ENCODE measurements at places on chromosomes 16 and 17.
A peak's percentile ranks its signal among the peaks of the same experiment; 100 is the strongest.

DNA sequence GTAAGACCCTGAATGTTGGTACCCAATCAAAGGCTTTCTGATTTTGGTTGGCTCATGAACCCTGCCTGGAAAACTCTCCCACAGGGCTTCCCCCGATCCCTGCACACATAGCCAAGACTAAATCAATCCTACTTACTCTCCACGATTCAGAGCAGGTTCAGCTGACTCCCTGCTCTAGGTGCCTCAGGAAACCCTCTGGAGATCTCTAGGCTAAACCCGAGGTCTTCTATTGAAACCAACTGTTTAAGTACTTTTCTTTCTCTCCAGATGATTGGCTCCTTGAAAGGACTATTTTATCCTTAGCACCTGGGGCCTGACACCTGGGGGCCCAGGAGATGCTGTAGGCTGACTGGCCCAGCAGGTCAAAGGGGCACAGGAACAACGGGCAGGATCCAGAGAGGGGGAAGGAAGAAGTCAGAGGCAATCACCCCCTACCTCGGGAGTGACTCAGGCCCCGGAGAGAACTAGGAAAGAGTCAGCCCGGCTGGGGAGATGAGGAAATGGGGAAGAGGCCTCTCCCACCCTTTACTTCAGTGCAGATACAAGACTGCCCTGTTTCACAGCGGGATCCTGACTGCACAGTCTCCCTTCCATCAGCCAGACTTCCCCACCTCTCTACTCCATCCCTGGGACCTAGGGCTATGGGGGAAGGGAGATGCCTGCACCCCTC, 2.0 kb downstream of the TBC1D10B start:
- no peak for DNase-seq

DNA sequence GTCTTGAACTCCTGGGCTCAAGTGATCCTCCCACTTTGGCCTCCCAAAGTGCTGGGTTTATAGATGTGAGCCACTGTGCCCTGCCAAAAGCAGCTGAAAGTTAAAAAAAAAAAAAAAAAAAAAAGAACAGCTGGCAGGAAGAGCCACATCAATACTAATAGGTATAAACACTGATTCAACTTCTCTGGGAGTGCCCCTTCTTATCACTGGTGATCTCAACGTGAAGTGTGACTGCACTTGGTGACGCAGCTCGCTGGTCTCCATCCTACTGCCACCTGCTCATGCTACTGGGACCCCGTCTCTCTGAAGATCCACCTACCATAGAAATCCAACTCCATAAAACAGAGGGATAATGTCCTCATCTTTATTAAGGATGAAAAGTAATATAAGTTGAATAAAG, 40.8 kb downstream of the RNF157 start:
- DNase-seq, result no peak

GRCh38 chr16:79132701-79133100, 467.8 kb downstream of the MAF start:
- no peak for DNase-seq

DNA sequence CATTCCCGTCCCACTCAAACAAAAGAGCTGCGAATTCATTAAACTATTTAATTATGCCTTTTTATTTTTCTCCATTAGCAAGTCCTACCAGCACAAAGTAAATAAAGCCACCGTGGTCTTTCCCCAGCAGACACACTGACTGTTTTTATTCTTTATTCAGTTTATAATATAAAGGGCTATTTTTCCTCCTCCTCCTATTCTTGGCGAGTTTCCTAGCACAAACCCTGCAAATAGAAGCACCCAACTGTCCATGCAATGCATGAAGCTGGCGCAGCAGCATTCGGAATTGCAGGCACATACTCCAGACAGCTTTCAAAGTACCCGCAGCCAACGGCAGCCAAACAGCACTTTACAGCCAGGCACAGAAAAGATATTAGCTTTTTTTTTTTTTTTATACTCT, 583.4 kb upstream of the PSMD7 start:
- no peak for DNase-seq

DNA sequence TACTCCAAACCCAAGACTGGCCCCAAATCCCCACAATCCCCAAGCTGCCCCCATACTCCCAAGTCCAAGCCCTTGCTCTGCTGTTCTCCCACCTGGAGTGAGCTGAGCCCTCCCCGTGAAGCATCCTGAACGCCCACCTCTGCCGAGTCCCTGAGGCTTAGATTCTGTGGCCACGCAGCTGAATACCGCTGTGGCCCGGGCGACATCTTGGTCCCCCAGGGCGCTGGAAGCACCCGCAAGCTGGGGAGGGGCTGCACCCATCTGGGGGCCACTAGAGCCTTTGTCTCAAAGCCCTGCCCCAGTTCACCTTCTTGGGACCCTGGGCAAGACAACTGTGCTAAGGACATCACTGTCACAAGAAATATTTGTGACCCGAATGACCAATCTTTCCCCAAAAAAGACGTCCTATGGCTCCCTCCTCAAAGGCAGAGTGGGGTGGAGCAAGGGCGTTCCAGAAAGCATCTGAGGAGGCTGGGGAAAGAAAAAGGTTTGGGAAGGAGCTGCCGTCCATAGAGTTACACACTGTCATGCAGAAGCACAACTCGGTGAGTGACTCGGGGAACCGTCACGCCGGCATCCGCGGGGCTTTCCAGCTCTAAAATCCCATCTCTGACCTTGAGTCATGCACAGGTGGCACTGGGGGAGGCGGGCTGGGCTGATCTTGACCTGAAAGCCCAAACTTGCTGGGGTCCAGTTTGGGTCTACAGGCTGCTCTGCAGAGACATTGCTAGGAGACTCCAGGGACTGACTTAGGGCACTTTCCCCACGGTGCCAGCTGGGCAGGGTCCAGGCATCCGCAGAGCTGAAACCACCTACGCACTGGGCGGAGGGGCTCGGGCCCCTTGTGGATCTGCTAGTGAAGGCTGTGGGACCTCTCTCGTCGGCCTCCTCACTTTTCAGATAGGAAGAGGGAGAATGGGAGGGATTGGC, 6.6 kb downstream of the PTX4 start:
- DNase-seq, result no peak

DNA sequence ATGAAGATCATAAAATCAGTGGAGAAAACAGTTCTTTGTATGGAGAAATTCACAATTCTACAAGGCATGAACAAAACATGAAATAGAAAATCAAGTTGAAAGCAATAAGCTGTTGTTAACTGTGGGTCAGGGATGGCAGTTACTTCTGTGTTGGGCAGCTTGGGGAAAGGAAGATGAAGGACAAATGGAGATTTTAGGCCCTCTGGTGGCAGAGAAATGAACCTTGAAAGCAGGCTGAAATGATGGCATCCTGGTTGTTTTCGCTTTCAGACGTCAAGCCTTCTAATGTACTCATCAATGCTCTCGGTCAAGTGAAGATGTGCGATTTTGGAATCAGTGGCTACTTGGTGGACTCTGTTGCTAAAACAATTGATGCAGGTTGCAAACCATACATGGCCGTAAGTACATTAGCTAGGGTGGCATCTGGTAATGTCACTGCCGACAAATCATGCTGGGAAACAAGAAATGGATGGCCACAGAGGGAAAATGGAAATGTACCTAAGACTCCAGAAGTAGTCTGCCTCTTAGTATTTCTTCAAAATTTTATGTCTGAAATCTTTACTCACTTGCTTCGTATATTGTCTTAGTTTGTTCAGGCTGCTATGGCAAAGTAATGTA, 108.9 kb downstream of the MAP2K6 start:
- peak; percentile 58 for DNase-seq

- no peak for DNase-seq
Observed at GRCh38 chr16:58855291-58855863, 121.3 kb upstream of the GOT2 start.

DNA sequence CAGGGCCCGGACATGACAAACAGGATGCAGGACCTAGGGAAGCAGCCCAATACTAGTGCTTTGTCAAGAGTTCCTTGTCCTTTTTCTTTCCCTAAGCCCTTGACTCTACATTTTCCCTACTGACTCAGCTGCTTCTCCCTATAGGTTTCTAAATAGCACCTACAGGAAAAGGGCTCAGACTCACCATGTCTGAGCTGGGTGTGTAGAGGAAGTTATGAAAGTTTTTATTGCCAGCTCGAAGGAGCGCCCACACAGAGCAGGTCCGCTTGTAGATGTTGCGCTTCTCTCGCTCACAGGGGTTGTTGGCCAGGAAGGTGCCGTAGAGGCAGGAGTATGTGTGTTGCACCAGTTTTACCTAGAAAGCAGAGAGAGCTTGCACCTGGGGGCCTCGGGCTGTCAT, 10.6 kb downstream of the MTMR4 start:
- DNase-seq, result no peak

GRCh38 chr17:78974635-78975591, 4.8 kb downstream of the LGALS3BP start:
- DNase-seq, result peak; percentile 79

- no peak for DNase-seq
Observed at GRCh38 chr17:3635474-3636153, 436 bp downstream of the SHPK start.

DNA sequence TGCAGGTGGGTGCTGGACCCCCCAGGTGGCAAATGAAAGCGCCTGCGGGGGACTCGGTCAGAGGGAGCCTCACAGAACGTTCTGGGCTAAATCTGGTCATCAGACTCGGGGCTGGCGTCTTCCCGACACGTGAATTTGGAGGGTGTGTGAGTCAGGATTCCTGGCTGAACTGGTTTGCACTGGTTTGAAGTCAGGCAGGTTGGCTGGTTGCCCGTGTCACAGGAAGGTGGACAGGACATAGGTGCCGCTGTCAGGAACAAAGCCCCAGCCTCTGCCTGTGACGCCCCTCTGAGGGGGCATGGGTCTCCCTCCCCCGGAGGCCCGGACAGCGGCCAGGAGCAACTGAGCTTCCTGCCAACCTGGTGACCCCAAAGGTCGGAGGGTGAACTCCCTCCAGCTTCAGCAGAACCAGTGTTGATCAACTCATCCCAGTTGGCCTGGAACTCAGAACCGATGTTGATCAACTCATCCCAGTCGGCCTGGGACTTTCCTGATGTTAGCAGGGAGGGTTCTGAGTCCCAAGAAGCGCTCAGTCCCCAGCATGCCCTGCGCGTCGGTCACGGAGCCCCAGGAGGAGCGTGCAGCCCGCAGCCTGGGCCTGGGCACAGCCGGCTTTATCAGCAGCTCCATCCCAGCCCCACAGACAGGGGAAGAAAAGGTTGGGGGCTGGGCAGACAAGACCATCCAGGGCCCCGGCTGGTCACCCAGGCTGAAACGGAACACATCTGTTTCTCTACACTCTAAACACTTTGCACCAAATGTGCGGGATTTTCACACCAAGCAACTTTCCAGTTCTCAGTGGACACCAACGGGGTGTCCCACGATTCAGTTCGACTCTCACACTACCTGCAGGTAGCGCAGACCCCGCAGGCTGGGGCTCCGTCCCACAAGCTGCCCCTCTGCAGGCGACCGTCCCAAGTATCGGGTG, 14.4 kb upstream of the METRNL start:
- peak; percentile 27 for DNase-seq

- no peak for DNase-seq
Observed at GRCh38 chr16:52837251-52837650, 215.4 kb downstream of the CHD9NB start.

GRCh38 chr16:74720579-74720978, 19.9 kb upstream of the MLKL start:
- DNase-seq, result no peak

GRCh38 chr16:28924399-28924761, 658 bp downstream of the RABEP2 start:
- no peak for DNase-seq

DNA sequence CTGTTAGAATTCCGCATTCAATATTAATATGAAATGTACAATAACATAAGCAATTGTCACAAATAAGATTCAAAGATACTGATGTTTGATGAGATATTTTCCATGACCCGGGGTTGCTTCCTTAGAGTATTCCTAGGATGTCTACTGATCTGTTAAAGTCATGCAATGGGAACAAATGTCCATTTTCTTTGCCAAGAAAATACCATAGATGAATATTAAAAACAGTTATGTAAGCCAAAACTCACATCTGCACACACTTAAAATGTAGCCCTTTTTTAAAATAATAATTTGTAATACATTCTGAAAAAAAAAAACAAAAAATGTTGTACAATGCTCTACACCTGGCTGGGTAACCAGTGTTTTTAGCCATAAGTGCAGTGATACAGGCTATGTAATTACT, 259.4 kb upstream of the AXIN2 start:
- DNase-seq, result no peak

DNA sequence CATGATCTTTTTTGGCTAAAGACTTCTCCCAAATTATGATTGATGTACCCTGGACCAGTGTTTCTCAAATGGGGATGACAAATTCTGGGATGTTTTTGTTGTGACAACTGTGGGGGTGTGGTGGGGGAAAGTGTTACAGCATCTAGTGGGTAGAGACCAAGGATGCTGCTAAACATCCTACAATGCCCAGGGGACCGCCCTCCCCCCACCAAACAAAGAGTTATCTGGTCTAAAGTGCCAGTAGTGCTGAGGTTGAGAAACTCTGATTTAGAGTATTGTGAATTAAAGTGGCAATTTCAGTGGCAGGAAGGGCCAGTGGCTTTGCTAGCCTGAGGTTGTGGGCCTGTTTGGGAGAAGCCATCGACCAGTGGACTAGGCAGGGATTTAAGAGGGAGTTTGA, 33.3 kb downstream of the SLC47A2 start:
- peak; percentile 18 for DNase-seq

DNA sequence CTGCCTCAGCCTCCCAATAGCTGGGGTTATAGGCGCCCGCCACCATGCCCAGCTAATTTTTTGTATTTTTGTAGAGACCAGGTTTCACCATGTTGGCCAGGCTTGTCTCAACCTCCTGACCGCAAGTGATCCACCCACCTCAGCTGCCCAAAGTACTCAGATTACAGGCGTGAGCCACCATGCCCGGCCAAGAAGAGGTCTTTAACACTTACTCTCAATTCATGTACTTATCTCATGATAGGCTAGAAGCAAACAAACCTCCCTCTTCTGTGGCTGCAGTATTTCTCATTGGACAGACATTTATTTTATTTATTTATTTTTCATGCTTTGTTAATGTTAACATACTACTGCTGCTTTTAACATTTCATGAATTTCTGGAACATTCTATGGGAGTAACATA, 7.0 kb upstream of the NT5C start:
- DNase-seq, result no peak

GRCh38 chr17:78409191-78409928, 30.9 kb downstream of the PGS1 start:
- DNase-seq, result no peak

DNA sequence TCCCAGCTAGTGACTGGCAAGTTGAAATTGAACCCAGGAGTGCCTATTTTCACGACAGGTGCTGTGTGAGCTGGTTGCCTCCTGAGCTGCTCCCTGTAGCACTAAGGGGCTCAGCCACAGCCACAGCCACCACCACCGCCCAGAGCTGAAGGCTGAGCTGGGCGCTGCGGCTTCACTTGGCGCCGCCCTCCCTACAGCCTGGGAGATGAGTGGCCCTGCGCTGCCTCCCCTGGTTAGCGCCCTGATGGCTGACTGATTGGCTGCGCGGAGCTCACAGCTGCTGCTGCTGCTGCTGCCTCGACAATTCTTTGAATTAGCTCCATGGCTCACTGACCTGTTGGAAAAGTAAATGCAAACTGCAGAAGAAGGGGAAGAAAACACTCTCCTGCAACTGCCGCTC, 91.8 kb upstream of the TMEM132E start:
- peak; percentile 64 for DNase-seq

DNA sequence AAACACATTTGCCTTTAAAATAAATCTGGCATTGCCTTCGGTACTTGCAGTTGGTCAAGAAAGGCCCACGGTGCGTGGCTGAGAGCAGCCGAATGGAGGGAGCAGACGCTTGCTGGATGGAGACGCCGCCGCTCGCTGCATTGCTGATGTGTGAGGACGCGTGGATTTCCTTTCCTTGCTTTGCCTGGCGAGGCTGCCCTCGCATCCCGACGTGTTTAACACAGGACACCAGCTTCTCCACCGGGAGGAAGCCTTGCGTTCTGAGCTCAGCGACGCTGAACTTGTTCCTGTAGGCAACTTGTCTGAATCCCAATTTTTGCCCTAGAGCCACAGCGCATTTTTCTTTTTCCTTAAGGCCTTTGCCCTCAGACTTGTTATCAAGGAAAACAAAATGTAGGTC, 45.8 kb downstream of the COX4I1 start:
- DNase-seq, result no peak
